Activated CD4-positive, alpha-beta T cell treated with anti-CD3 and anti-CD28 coated beads, Interleukin-2, amount 50 U/mL, for 4 hours (primary cell): ENCODE measurements at places on chromosomes 6 and 20.

DNA sequence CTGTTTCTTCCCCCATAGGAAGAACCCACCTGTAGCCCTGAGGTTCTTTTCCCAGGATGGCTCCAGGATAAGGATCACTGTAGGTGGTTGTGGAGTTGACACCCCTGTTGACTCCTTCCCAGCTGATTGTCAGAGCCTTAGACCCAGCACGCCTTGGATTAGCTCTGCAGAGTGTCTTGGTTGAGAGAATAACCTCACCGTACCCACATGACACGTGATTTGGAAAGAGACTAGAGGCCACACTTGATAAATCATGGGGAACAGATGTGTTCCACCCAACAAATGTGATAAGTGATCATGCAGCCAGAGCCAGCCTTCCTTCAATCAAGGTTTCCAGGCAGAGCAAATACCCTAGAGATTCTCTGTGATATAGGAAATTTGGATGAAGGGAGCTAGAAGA lies 12.2 kb downstream of the BTN3A1 start:
- DNase-seq: no peak

- no peak for DNase-seq
Measured at GRCh38 chr20:1369970-1370369, 22.9 kb downstream of the FKBP1A start.

DNA sequence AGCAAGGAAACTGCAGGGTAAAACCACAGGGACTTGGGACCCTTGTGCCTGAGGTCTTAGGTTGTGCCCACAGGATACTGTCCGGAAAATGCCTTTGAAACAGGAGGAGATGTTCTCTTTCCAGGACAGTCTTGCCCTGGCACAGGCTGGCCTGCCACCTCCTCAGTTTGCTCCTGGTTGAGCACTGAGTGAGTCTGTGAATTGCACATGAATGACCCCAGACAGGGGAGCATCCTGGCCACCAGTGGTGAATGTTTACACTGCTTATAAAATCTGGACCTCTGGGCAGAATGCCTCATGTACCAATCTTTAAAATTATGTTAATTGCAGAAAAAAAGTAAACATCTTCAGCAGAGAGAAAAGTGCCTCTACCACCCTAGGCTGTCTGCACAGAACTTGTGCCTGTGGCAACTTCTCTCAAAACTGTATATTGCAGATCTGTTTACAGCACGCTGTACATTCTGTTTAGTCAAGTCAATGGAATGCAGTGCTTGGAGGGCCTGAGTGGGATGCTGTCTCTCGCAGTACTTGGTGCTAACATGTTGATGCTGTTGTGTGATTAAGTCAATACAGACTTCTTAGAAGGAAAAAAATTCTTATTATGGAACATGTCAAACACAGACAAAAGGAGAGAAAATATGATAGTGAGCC lies 242.1 kb downstream of the SOD2 start:
- no peak for DNase-seq

- DNase-seq: no peak
Measured at GRCh38 chr20:24778585-24779031, 170.5 kb upstream of the CST7 start.

DNA sequence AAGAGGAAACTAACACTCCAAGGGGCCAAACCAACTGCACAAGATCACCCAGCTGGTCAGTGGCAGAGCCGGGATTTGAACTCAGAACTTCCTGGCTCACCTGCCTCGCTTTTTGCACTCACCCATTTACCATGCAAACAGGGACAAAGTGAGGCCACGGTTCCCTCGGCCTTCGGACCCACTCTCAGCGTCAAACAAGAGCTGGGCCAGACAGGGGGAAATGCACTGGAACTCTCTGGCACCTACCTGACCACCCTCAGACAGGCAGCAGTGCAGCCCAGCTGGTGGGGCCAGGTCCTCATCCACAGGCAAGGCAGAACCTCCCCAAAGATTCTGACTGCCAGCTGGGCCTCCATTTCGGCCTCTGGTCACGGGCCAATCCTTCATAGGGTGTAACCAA lies 93.7 kb upstream of the SRSF6 start:
- DNase-seq: no peak

GRCh38 chr6:139051396-139052060 lies 23.0 kb downstream of the ABRACL start:
- no peak for DNase-seq

DNA sequence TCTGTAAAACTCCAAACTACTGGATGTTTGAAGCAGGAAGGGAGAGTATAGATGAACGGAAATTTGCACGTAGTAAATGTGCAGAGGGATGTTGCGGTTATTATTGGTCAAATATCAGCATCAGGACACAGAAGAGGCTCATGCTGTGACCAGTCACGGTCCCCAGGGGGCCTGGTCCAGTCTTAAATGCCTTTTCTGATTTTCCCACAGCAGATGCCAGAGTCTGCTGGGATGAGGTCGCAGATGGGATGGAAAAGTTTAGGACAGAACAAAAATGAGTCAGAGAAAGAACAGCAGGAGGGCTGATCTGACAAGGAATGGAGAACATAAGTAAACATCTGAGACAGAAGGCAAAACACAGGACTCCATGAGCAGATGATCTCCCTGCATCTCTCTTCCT lies 11.7 kb upstream of the SIRPG start:
- DNase-seq: no peak

GRCh38 chr20:13533946-13534345 lies 104.8 kb downstream of the TASP1 start:
- DNase-seq: no peak

- DNase-seq: no peak
Measured at GRCh38 chr6:684831-685636, 7.9 kb downstream of the EXOC2 start.

GRCh38 chr6:28710466-28711191 lies 184.9 kb downstream of the GPX5 start:
- no peak for DNase-seq

- no peak for DNase-seq
Measured at GRCh38 chr6:19083801-19084200, 696.7 kb downstream of the RNF144B start.

DNA sequence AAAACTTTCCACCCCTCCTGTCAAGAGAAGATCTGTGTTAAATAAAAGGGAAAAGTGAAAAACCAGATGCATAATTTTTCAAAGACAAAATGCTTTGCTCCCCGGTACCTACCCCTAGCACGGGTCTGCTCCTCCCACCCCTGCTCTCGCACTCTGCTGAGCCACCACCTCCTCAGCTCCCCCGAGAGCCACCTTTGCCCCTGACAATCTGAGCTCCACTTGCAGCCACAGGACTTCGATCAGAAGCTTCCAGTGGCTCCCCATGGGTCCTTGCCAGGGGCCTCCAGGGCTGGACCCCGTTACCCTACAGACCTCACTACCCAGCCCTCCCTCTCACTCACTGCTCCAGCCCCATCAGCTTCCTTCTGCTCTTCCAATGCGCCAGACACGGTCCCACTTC lies 171.7 kb downstream of the PREX1 start:
- no peak for DNase-seq

DNA sequence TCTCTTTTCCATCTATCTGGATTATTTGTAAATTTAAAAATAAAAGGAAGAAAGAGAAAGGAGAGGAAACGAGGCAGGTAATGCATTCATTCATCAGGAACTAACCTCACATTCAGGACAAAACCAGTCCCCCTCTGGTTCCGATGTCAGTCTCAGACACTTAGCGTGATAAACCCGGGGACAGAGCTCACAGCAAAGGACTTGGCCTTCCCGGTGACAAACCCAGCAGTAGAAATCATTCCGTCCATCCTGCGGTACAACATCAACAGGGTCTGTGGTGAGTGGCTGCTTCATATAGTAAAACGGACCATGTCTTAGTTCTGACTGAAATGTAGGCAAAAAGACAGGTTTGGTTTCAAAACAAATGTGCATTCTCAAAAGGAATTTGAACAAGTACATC lies 57.9 kb downstream of the ZMYND8 start:
- DNase-seq: no peak

- DNase-seq: no peak
Measured at GRCh38 chr6:33880766-33881165, 77.0 kb upstream of the MLN start.

DNA sequence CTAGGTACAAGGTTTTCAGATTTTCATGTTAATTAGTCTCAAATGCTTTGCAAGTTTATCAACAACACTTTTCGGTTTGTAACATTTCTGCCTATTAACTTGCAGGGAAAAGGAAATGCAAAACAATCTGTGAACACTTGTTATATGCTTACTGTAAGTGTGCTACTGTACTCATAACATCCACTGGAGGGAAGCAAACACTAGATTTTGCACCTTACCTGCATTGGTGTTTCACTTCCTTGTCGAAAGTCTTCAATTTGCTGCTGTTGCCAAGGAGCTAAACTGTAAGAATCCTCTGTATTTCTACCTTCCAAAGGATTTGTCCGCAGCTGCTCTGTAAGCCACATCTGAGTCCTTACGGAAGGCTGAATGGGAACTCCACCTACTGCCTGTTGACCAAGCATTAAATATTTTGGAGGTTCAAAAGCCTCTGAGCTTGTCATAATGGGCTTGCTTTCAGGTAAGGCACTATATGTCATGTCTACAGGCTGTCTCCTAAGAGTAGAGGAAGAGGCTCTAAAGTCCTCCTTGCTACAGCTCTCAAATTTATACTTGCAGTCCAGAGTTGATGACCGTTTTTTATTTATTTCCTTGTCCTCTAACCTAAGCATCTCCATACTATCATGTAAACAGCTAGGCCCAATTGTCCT lies 17.3 kb downstream of the PLN start:
- no peak for DNase-seq

GRCh38 chr6:138719011-138719635 lies 54.4 kb upstream of the CCDC28A start:
- DNase-seq: no peak

- no peak for DNase-seq
Measured at GRCh38 chr6:99412065-99412464, 13.0 kb downstream of the PNISR start.

- DNase-seq: no peak
Measured at GRCh38 chr6:16533721-16534136, 227.5 kb downstream of the ATXN1 start.
